ENCODE measurements at places on chromosomes 5 and 9.

GRCh38 chr5:149166128-149166527, 24.8 kb downstream of the ABLIM3 start:
- no peak for DNase-seq

DNA sequence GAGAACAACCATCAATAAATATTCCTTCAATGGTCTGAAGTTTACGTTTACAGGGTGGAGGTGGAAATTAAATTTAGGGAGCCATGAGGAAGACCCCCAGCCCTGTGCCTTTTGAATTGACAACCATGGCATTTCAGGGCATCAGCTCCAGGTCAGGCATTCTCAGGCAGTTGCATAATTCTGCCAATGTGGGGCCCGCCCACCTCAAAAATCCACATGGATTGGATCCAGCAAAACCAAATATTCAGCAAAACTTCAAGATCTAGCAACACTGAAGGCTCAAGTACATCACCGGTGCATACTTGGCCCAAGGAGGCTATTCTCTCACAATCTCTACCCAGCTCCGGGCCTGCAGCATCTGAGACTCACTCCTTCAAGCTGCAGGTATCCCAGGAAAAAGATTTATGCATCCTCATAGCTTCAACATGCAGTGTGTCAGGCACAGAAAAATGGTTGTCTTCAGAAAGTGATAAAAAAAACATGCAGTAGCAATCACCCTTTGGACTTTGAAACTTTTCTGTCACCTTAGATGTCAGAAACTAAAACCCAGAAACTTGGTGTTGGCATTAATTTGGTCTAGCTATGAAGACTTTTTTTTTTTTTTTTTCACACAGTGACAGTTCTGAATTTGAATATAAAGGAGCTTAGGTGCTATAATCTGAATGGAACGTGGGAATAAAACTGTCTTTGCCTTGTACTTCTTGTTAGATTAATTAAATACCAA, 21.4 kb upstream of the ANXA2R start:
- no peak for DNase-seq

GRCh38 chr5:169036079-169036805, 264.7 kb downstream of the SLIT3 start:
- no peak for DNase-seq

DNA sequence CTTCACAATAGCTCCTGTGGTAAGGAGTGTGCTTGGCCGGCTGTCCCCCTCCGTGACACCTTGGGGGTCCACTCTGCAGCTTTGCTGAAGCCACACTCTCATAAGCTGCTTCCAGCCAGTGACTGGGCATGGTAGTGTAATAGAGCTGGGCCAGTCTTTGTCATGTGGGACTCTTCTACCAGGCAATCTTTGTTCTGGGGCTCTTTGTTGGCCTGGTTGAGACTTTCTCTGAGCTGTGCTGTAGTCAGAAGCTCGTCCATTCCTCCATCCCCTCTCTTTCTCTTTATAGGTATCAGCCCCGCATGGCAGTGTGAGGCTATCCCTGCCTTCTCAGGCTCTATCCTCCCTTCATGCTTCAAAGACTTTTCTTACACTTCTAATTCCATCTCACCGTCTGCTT, 25.7 kb downstream of the CARD6 start:
- DNase-seq = no peak

- no peak for DNase-seq
Measured at GRCh38 chr5:37557734-37558293, 178.7 kb downstream of the WDR70 start.

- no peak for DNase-seq
Measured at GRCh38 chr9:128005923-128006322, 25.1 kb upstream of the EEIG1 start.

DNA sequence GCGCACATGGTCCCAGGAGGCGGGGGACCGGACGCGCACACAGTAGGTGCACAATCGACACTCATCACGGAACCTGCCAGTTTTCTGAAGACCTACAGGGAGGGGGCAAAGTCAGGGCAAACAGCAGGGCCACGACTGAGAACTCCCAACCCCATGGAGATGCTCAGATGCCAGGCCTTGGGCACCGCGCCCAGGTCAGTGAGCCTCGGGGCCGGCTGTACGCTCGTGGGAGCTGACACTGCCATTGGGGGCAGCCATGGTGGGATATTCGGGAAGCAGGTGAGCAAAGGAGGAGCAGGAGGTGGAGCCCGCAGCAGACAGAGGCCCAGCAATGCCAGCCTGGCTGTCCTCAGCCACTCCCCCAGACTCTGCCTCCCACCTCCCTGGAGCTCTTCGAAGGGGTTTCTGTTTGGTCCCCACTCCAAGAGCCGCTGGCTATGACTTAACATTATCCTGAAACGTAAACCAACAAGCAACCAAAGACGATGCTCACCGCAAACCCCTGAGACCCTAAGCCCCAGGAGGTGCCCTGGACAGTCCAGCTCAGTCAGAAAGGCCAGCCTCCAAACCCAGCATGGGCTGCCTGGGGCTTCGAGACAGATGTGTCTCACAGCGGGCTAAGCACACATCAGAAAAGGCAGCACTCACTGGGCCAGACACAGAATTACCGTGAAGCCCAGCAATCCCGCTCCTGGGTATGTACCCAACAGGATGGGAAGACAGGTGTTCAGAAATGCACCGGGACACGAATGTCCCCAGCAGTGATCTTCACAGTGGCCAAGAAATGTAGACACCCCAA, 78.4 kb downstream of the VAV2 start:
- no peak for DNase-seq

- DNase-seq = no peak
Measured at GRCh38 chr9:127871531-127871930, 5.9 kb downstream of the AK1 start.

- no peak for DNase-seq
Measured at GRCh38 chr5:150376799-150377771, 19.6 kb downstream of the TCOF1 start.

- no peak for DNase-seq
Measured at GRCh38 chr9:68941780-68942459, 72.0 kb downstream of the PRKACG start.

- no peak for DNase-seq
Measured at GRCh38 chr9:92146610-92147009, 31.4 kb upstream of the SPTLC1 start.

GRCh38 chr5:22238047-22238446, 615.1 kb downstream of the CDH12 start:
- DNase-seq = no peak

DNA sequence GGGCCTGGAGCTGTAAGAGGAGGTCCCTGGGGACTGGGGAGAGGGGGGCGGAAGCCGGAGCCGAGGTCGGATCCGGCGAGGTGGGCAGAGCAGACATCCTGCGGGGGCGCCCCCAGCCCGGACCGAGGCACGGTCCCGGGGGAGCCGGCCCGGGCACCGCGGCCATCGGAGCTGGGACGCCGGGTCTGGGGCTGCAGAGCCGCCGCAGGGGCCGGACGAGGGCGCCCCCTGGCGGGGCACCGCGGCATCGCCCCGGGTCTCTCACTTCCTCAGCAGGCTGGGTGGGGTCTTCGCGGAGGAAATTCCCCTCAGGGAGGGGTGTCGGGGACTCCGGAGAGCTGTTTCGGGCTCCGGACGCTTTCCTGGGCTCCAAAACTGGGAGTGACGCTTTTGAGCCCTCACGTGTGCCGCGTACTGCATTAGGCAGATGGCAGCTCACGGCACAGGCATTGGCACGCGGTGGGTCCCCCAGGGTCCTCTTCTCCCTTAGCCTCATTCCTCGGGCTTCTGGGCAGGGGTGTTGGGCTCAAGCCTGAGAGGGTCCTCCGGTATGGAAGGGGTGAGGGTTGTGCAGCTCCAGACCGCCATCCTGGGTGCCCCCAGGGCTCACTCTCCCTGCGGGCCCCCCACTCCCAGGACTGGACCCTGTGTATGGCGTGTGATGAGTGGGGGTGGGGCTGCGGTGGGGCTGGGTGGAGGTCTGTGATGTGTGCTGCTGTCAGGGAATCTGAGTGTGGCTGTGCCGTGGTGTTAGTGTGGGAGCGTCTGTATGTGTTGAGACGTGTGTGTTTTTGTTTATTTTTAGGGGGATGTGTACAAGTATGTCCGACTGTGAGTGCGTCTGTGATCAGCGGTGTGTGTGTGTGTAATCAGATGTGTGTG, 29.6 kb downstream of the LHX2 start:
- no peak for DNase-seq

- no peak for DNase-seq
Measured at GRCh38 chr5:71663191-71663969, 55.7 kb upstream of the CARTPT start.

DNA sequence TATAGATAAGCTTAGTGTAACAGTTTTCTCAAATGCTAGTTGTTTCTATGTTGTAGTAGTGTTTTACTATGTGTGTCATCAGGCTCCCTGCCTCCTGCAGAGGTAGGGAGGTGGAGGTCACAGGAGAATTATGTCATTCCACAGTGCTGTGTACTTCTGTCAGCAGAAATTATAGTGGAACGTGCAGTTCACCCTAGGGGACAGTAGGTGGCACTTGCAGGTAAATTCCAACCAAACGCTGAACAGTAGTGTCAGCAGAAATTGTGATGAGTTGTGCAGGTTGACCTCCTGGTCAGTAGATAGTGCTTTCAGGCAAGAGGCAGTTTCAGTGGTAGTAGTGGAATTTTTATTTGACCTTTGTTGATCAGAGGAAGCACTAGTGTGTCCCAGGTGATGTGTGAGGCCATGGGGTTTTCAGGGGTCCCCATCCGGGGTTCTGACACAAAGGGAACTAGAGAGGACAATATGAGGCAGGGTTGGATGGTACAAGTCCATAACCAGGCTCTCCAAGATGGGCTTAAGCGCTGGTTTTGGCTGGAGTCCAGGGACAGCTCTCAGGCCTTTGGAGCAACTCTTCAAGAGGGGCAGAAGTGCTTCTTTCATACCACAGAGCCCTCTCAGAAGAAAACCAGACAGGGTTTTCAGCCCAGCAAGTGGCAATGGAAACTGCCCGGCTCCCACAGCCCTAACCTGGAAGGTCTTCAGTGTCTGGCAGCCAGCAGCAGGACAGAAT, 402.9 kb downstream of the CYLC2 start:
- no peak for DNase-seq

GRCh38 chr5:157494178-157494832, 34.3 kb downstream of the NIPAL4 start:
- DNase-seq = no peak

DNA sequence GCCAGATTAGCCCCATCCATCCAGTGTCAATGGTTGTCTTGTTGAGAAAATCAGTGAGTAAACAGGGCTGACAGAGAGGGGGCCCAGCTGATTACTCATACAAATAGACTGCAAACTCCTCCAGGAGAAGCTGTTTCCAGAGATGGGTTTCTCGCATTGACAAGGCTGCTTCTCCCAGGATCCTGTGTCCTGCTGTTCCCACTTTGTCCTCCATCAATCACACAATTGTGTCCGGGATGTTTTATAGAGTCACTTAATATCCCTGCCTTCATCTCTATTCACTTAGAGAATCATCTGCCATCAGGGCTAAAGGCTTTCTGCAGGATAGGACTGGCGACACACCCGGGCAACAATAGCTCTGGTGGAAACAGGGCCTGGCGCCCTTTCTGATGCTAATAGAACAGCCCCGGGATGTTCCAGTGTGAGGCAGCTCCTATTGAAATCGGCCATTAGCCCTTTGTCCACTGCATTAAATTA, 71.7 kb upstream of the TBCA start:
- DNase-seq = no peak

DNA sequence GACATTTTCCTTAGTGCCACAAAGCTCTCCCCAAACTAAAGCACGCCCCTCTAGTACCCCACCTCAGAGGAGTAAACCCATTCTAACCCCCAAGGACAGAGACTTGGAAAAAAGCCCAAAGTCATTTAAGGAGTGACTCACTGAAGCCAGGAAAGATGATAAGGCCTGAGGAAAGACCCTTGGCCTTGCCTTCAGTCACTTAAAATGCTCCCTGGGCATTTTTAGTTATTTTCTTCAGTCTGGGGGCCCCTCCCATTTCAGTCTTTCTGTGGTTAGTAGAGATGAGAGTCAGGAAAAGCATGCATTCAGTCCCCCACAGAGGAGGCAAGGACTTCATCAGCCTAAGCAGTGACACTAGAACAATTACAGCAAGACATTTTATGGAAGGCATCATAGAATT, 13.7 kb upstream of the TLX3 start:
- DNase-seq = no peak

DNA sequence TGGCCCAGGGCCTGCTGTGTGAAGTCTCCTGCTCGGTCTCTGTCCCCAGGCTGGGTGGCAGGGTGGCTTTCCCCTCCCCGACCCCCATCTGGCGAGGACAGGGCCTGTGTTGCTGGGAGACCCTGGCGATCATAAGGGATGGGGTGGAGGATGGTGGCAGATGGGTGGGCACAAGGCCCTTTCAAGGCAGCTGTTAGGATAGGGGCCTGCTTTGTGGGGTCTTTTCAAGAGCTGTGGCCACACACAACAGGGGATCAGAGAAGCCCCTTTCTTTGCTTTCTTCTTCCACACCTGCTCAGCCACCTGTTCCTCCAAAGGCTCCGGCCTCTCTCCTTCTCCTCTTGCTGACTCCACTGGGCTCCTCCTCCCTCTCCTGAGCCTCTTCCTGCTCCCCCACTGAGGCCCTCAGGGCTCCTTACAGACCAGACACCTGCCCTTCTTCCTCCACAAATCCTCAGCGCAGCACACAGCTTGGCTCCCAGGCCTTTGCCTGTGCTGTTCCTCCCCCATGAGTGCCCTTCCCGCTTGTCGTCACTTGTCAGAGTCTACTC, 15.0 kb upstream of the NEURL1B start:
- DNase-seq = no peak

DNA sequence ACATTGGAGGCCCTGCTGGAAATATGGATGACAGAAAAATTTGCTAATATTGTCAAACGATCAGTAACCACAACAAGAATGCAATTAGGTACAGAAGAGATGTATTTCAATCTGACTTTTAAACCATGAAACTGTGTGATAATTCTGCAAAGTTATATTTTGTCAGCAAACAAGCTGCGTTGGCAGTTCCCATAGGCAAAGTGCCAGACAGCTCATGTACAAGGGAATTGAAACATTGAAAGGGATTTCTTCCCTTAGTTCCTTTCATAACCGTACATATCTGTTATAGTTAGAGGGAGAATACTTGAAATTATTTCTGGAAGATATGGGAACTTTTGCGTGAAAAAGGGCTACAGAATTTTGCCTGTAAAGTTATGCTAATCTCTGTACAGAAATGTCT, 419.4 kb upstream of the PTGER4 start:
- no peak for DNase-seq

All from stimulated activated CD8-positive, alpha-beta memory T cell treated with anti-CD3 and anti-CD28 coated beads, Interleukin-4, amount 100 ng/mL, for 4 hours (primary cell).